ENCODE measurements at places on chromosomes 7 and 10.

DNA sequence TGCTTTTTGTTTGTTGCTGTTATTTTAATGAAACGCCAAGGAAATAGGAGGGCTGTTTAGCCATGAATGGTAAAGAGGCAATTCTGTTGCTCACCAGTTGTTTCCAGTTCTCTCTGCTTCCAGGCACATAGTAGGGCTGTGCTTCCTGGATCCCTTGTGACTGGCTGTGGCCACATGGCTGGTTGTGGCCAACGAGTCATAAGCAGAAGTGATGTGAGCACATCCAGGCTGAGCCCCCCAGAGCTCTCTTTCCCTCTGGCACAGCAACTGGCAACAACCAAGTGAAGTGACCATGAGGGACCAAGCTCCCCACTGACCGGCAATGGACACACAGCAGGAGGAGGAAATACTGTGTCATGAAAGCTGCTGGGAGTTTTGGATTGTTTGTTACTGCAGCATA is 10.3 kb downstream of the GRID1 start:
- DNase-seq: no peak

- no peak for DNase-seq
These were observed 162.9 kb downstream of the ZNF33B start for GRCh38 chr10:42475168-42476098.

GRCh38 chr10:61142987-61143386 is 199.0 kb upstream of the RHOBTB1 start:
- DNase-seq: no peak

DNA sequence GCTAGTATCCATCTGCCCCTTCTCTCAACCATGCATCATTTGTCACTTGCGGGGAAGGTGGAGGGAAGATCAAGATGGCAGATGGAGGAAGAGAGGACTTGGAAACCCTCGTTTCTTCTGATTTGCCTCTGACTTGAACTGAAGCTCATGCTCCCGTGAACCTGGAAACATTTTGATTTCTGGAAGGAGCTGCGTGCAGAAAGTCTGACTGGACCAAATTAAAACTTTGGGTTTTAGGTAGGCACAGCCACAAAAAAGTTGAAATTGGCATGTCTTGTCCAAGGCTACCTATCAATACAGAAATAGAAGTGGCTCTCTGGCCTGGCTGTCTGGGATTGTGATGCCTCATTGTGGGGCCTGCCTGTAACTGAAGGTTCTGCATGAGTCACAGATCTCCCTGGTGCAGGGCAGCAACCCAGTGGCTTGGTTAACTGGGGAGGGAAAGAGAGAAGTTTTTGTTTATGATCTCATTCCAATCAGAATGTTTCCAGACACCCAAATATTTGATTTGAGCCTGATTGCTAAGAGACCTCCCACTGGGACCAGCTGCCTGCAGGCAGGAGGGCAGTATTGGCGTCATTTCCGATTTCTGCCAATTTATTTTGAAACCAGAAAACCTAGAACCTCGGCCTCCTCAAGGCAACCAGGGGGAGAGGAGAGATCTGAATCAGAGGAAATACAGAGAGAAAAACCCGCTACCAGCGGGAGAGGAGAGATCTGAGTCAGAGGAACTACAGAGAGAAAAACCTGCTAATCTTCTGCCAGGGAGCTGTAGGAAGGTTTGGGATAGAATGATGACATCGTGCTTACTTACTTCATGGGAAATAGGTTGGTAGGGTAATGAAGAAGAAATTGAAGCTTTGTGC is 363.6 kb downstream of the ANKRD30A start:
- no peak for DNase-seq

DNA sequence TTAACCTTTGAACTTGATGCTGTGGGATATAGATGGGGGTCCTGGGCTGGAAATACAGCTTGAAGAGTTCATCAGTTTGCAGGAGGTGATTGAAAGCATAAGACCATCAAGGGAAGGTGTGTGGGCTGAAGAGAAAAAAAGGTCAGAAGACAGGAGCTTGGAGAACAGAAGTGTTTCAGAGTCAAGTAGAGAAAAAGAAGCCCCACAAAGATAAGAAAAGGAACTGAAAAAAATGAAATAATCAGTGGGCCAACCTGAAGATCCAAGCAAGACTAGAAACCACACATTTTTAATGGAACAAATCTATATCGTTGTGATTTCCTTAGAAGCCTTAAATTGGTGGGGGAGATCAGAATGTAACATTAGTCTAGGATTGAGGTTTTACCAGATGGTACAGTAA is 22.5 kb downstream of the ZEB1 start:
- DNase-seq: no peak

DNA sequence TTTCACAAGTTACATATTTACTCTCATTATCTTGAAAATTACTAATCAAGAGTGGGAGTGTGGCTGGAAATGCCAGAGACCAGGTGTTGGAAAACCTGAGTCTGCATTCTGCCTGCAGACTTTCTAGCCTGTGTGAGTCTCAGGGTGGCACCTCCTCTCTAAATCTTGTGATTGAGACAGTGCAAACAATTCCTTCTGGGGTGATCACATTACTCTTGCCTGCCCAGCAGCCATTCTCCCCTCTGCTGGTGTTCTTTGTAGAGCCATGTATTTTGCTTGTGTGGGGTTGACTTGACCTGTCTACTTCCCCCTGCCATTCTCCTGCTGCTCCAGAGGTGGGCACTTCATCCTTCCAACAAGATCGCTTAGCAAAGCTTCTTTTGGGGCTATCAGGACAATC is 101.1 kb downstream of the RAPGEF5 start:
- DNase-seq: no peak

- DNase-seq: no peak
These were observed 257.5 kb downstream of the INHBA start for GRCh38 chr7:41445432-41445831.

DNA sequence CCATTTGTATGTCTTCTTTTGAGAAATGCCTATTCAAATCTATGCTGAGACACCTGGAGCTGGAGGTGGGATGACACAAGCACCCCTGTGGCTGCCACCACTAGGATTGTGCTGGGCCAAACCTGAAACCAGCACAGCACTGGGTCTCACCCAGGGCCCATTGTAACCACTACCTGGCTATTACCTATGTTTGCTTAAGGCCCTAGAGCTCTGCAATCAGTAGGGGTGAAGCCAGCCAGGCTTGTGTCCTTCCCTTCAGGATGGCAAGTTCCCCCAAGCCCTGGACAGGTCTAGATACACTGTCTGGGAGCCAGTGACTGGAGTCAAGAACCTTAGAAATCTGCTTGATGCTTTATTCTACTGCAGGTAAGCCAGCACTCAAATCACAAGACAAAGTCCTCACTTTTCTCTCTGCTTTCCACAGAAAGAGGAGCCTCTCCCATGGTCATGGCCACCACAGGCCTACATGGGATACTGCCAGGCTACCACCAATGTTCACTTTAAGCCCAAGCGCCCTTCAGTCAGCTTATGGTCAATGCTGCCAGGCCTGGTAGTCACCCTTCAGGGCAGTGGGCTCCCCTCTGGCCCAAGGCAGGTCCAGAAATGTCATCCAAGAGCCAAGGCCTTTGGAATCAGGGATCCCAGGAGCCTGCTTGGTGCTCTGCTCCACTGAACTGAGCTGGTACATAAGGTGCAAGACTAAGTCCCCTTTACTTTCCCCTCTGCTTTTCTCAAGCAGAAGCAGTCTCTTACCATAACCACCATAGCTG is 105.3 kb downstream of the BMS1 start:
- no peak for DNase-seq

- no peak for DNase-seq
These were observed 84.6 kb downstream of the AKAP9 start for GRCh38 chr7:92025260-92025659.

GRCh38 chr10:122637376-122637775 is 62.3 kb downstream of the C10orf120 start:
- peak; percentile 29 for DNase-seq

DNA sequence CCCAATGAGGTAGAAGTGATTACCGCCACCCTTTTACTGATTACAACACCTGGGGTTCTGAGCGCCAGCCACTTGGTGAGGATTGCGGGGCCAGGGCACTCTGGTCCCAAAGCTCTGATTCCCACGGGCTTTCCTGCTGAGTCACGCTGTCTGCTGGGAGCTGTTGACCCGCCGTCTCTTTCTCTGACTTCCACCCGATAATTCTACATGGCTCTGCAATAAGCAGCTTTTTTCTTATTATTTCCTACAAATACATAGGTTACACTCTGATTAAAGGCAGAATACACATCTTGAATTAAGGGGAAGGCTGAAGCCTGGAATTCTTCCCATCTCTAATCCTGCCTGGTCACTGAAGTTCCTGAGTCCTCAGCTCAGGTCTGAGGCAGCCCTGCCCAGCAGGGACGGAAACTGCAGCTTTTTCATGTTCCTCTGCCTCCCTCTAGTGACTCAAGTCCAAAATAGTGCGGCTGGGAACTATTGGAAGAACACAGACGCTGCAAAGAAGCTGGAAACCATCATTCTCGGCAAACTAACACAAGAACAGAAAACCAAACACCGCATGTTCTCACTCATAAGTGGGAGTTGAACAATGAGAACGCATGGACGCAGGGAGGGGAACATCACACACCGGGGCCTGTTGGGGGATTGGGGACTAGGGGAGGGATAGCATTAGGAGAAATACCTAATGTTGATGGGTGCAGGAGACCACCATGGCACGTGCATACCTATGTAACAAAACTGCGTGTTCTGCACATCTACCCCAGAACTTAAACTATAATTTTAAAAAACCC is 178.3 kb downstream of the PRKCQ start:
- DNase-seq: peak; percentile 39

DNA sequence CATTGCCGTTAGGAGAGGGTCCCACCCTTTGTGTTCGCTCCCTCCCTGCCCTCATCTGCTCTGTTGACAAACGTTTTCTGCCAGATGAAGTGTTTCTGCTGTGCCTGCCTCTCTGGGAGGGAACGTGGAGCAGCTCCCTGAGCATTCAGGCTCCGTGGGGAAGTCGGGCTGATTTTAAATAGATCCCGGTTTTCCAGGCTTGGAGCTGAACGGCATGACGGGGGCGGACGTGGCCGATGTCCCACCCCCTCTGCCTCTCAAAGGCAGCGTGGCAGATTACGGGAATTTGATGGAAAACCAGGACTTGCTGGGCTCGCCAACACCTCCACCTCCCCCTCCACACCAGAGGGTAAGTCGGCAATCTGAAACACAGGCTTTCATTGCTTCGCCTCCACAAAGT is 101.9 kb upstream of the NPS start:
- no peak for DNase-seq

GRCh38 chr10:71527135-71527534 is 130.4 kb downstream of the CDH23 start:
- DNase-seq: no peak

DNA sequence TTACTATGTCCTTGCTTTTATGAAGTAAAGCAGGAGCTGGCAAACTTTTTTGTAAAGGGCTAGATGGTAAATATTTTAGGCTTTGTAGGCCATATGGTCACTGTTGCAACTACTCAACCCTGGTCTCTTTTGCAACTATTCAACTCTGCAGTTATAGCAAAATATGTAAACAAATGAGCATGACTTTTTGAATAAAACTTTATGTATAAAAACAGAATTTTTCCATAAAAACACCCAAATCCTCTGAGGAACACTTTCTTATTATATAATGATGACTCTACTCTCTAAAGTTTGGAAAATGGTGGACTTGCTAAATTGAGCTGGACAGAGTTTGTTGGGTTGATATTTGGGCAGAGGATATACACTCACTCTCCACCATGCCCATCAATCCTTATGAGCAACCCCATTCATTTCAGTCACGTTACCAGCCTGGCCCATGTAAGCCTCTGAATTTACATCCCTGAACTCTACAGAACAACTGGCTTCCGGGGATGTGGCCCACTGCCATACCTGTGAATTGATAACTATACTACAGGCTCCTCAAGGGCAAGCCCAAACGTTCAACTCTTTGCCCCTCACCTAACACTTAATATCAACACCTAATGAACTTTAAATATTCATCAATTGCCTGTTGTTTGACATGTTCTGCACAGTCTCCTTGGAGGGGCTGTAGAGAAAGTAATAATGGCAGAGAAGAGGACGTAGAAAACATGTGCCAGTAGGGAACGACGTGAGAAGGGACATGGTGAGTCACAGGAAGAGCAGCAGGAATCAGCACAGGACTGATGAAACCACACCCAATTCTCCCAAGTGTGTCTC is 37.6 kb downstream of the SGMS1 start:
- no peak for DNase-seq

DNA sequence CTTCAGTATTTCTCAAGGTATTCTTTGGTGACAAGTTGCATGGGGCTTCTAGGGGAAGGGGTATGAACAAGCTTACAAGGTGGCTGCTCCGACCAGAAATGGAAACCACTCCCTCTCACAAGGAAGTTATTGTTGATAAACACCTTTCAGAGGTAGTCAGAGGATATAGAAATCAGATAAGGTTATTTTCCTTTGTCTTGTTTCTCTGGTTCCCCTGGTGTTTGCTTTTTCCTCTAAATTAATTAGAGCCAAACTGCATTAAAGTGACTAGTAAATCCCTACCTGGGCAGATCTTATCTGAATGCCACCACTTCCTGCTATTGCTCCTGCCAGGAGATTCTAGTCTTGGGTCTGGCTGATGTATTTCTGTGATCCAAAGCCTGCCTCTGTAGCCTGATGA is 725.4 kb downstream of the INHBA start:
- no peak for DNase-seq

Measured in DMS79 treated with DMSO at 0.1 percent for 48 hours (cell line).